Sigmoid colon (tissue), 7 donors: ENCODE measurements at places on chromosomes 6 and 20. TPM values are rescaled to one million over a fixed set of nuclear protein-coding genes. Genes with fewer than 3 reads are reported as not detected.
A peak's percentile ranks its signal among the peaks of the same experiment; 100 is the strongest.

DNA sequence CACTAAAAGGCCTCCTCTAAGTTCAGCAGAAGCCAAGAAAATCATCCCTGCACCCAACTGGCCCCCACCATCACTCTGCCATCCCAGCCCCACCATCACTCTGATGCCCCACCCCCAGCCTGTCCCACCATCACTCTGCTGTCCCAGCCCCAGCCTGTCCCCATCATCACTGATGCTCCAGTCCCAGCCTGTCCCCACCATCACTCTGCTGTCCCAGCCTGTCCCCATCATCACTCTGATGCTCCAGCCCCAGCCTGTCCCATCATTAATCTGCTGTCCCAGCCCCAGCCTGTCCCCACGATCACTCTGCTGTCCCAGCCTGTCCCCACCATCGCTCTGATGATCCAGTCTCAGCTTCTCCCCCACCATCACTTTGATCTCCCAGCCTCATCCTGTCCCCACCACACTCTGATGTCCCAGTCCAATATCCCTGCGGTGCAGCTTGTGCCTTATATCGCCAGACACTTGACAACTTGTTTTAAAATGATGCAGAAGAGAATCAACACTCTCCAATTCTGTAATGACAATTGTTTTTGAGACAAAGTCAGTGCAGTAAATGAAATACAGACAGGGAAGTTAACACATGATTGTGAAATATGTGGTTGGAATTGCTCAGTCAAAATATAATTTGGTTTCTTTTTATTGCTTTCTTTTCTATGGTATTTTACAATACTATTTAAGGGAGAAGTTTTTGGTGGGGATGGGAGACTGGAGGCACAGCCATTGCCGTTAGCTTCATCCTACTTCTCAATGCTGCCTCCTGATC, 100.8 kb downstream of the TNFAIP3 start:
- H3K4me1 ChIP-seq: no peaks in the 10 kb centered on the region
- DNase-seq: no peak
- no peaks in the 10 kb centered on the region for H3K36me3 ChIP-seq
- H3K27me3 ChIP-seq: no peaks in the 10 kb centered on the region
- no peak overlapping the region for H3K27ac ChIP-seq

DNA sequence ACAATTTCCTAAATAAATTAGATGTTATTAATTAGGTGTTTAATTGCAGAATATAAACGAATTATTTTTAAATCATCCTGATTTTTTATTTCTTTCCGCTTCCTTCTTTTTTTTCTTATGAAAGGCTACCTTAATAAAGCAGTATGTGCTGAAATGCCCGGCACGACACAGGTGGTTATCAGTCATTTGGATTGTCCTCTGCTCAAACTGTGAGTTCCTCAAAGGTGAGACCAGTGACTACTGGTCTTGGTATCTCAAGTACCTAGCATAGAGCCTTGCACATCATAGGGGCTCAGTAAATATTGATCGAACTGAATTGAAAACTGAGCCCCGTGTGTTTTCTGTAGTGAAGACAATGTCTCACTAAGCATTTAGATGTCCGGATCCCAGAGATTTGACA, 9.6 kb upstream of the EZR start:
- H3K36me3 ChIP-seq: no peaks in the 10 kb centered on the region
- no peak overlapping the region for H3K4me3 ChIP-seq
- H3K4me1 ChIP-seq: no peaks in the 10 kb centered on the region
- H3K27me3 ChIP-seq: no peaks in the 10 kb centered on the region
- no peak overlapping the region for H3K27ac ChIP-seq

The NAA20 gene
- total RNA-seq: 44.6 TPM

- H3K4me1 ChIP-seq: peaks cover 27% of the 10 kb centered on the region
- H3K36me3 ChIP-seq: peaks cover 25% of the 10 kb centered on the region
- no peak for DNase-seq
- H3K27me3 ChIP-seq: no peaks in the 10 kb centered on the region
- no peak overlapping the region for H3K4me3 ChIP-seq
Observed at GRCh38 chr6:30487926-30488325, 1.4 kb upstream of the HLA-E start.

DNA sequence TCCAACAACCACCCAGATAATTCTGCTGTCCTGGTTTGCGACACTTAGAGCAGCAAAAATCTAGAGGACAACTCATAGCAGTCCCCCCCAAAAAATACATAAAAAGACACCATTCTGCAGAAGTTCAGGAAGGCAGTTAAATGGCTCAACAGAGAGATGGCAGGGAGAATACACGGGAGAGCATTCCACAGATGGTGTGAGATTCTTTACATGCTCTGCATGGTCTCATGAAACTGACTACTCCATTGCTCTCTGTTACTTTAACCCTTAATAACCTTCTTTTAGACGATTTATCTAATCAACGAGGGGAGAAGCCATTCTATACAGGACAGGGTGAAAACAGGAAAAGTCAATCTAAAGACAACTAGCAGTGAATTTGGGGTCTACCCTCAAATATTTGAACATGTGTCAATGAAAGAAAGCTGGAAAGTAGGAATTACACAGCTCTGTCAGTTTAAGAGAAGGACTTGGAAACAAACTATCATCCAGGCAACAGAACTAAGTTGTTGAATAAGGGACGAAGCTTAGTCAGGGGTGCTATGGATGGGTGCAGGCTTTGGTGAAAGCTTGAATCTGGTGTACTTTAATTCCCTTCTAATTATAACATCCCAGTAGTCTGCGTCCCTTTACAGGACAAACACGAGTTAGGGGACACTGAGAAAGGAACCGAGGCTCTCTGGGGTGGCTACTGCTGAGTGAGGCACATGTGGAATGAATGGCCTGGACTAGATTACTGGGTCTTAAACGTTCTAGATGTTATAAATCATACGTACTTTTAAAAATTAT, 5.1 kb downstream of the PERP start:
- H3K27me3 ChIP-seq: no peaks in the 10 kb centered on the region
- peaks cover 15% of the 10 kb centered on the region for H3K4me1 ChIP-seq
- H3K4me3 ChIP-seq: no peak overlapping the region
- H3K36me3 ChIP-seq: no peaks in the 10 kb centered on the region

DNA sequence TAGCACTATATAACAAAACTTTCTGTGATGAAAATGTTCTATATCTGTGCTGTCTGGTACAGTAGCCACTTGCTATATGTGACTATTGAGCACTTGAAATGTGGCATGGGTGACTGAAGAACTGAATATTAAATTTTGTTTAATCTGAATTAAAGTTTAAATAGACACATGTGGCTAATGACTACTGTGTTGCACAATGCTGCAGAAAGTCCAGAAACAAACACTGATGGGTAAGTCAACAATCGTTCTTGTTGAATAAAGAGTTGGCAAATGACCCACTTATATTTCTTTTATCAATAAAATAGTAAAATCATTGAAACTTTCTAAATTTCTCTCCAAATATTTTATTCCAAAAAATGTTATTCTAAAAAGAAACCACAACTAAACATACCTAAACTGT, 81.8 kb downstream of the PROKR2 start:
- H3K4me3 ChIP-seq: no peak overlapping the region
- H3K27ac ChIP-seq: no peak overlapping the region
- DNase-seq: no peak

DNA sequence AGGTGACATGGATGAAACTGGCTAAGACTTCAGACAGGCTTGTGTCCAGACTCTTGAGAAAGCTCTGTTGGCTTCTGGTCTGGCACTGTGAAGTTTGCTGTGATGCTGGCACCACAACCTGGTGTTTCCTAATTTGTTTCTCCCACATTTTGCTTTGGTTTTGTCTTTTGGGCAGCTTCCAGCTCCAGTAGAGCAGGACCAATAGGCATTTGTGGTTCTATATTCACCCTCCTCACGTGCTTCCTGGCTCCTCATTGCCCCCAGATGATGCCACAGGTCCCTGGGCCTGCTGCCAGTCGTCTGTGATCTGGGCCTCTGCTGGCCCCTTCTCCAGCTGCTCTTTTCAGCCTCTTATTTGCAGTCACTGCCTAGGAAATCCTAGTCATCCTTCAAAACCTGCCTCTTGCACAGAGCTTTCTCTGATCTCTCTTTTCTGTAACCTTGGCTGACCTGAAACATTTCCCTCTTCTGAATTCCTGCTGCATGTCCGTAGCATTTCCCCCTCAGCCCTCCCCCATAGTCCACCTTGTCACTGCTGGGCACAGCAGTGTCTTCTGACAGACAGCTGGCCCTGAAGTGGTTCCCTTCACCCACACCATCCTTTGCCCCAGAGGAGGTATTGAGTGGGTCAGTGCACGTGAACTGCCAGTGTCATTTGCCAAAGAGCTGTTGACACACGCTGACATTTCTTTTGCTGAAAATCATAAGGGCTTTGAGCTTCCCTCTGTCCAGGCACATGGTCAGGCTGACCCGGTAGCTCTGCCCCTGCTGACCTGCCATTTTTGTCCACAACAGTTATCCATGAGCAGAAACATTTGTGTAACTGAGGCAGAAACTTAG, 63.0 kb downstream of the PTPN1 start:
- DNase-seq: peak; percentile 86
- H3K27ac ChIP-seq: peak overlapping the region; percentile 54
- no peaks in the 10 kb centered on the region for H3K27me3 ChIP-seq
- H3K4me1 ChIP-seq: peaks cover 47% of the 10 kb centered on the region

- no peak overlapping the region for H3K27ac ChIP-seq
- H3K27me3 ChIP-seq: no peaks in the 10 kb centered on the region
- no peaks in the 10 kb centered on the region for H3K4me1 ChIP-seq
- no peak overlapping the region for H3K4me3 ChIP-seq
- DNase-seq: no peak
Observed at GRCh38 chr6:169853196-169854082, 102.0 kb downstream of the ERMARD start.

The B4GALT5 gene
- total RNA-seq: 21.6 TPM

DNA sequence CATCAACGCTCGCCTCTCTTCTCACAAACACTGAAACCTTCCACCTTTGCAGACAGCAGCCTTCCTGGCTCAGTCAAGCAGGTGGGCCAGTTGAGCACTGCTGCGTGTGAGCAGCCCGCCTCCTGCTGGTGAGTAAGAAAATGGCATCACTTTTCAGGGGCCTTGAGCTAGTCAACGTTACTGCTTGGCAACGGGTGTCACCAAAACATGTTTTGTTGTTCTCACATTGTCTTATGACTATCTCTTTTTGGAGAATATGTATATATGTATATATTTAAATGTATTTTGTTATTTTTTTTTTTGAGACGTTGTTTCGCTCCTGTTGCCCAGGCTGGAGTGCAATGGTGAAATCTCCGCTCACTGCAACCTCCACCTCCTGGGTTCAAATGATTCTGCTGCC, 97.0 kb upstream of the AGPAT4 start:
- H3K27ac ChIP-seq: no peak overlapping the region
- no peaks in the 10 kb centered on the region for H3K27me3 ChIP-seq
- H3K4me3 ChIP-seq: no peak overlapping the region
- H3K36me3 ChIP-seq: no peaks in the 10 kb centered on the region

GRCh38 chr20:36336204-36336603, 30.1 kb downstream of the DLGAP4 start:
- no peaks in the 10 kb centered on the region for H3K4me1 ChIP-seq
- no peaks in the 10 kb centered on the region for H3K36me3 ChIP-seq
- DNase-seq: no peak
- peaks cover 14% of the 10 kb centered on the region for H3K27me3 ChIP-seq
- no peak overlapping the region for H3K4me3 ChIP-seq
- no peak overlapping the region for H3K27ac ChIP-seq

The EMILIN3 gene
- total RNA-seq: 2.9 TPM

GRCh38 chr6:153947808-153948447, 91.1 kb upstream of the OPRM1 start:
- H3K4me3 ChIP-seq: no peak overlapping the region
- H3K27me3 ChIP-seq: no peaks in the 10 kb centered on the region
- H3K4me1 ChIP-seq: no peaks in the 10 kb centered on the region
- no peak overlapping the region for H3K27ac ChIP-seq
- no peak for DNase-seq
- no peaks in the 10 kb centered on the region for H3K36me3 ChIP-seq
